ENCODE measurements at places on chromosomes 4 and X.

GRCh38 chrX:143642426-143642825, 6.5 kb upstream of the SLITRK4 start:
- DNase-seq, result no peak

- no peak for DNase-seq
Observed at GRCh38 chr4:17142232-17142711, 243.8 kb upstream of the LDB2 start.

DNA sequence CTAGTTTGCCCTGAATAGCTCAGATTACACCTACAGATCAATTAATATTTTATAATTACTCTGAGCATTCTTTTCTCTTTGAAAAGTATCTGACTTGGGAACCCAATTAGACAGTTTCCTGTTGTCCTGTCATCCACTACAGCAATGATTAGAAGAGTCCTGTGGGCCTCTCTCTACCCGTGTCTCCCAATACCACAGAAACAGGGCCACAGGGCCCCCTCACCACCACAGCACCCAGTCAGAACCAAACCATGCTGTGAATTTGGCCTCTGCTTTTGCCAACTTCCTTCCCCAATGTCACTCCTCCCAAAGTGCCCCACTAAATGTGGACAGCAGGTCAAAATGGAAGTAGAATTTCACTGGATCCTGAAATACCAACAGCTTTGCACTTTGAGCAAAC, 10.3 kb downstream of the USP46 start:
- DNase-seq, result no peak

DNA sequence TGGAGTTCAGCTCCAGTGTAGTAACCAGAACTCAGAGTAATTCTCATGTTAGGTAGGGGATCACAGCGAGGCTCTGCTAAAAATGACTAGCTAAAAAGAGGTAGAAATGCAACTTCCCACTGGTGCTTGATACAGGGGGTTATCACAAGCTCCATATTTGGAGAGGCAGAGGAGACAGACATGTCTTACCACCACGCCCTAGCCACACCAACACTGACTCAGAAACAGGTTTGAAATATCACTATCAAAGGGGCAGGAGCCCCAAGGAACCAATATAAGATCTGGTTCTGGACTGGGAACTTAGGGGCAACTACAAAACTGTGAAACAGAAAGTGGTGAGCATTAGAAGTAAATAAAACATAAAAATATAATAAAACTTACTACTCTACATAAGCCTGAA, 62.9 kb downstream of the IQCM start:
- no peak for DNase-seq

DNA sequence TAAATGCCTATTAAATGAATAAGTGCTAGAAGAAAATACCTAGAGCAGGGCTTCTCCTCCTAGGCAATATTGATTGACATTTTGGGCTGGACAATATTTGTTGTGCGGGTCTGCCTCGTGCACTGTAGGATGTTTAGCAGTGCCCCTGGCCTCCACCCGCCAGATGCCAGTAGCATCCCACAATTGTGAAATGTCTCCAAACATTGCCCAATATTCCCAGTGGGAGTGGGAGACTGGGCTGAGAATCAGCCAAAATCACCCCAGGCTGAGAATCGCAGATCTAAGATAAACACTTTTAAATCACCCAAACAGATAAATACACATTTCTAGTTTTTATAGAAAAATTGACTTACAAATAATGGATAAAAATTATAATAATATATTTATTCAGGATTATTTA, 916.2 kb upstream of the LCORL start:
- no peak for DNase-seq

DNA sequence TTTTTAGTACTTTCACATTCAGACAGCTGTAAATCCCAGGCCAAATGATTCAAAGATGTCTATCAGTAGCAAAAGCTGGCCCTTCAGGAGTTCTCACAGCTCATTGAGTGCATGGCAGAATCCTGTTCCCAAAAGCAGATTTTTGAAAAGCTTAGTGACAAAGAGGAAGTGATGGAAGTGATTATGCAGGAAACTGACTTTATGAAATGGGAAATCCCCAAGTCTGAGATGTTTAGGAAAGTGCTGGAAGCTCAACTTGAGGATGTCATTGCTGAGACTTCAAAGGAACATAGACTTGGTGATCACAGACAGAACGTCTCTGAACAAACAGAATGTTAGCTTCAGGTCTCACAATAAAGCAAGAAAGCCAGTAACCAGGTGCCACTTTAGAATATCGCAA, 51.0 kb upstream of the CFAP47 start:
- no peak for DNase-seq

- no peak for DNase-seq
Observed at GRCh38 chr4:168501407-168501806, 4.6 kb downstream of the PALLD start.

GRCh38 chrX:20205927-20206708, 60.6 kb downstream of the RPS6KA3 start:
- DNase-seq, result no peak

DNA sequence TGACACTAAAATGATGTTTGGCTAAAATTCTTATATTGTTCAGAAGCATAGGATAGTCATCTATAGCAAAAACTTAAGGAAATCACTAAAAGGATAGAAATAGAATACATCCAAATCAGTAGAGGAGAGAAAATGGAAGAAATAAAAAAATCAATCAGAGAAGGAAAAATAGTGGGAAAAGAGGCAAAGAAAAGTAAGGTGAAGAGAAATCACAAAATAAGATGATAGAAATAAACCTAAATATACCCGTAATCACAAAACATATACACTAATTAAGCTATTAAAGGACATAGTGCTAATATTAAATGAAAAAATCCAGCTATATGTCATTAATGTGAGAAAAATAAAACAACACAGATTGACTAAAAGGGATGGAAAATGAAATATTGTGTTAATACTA, 6.3 kb downstream of the PGRMC2 start:
- DNase-seq, result no peak

DNA sequence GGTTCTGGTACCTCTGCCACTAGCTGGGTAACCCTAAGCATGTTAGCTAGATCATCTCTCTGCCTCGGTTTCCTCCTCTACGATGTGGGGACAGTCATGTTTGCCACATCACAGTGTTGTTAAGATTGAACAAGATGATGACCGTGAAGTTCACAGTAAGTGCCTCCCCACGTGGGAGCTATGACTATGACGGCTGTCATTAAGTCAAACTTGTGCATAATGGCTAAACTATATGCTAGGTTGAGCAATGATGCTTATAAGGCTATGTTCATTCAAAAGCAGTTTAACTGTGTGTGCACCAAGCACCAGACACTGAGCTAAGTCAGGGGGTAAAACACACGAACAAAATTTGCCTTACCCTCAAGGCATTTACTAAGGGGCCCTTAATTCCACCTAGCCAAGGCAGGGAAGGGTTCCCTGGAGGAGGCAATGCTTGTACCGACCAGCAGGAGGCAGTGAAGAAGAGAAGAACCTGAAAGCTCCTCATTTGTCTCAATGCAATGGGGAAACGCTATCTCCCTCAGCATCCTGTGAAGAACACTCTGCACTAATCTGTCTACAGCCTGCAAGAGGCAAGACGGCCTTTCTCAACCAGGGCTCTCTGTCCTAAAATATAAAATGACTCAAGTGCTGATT, 52.9 kb downstream of the MAP7D2 start:
- no peak for DNase-seq

- no peak for DNase-seq
Observed at GRCh38 chr4:123767806-123768205, 371.2 kb downstream of the SPRY1 start.

DNA sequence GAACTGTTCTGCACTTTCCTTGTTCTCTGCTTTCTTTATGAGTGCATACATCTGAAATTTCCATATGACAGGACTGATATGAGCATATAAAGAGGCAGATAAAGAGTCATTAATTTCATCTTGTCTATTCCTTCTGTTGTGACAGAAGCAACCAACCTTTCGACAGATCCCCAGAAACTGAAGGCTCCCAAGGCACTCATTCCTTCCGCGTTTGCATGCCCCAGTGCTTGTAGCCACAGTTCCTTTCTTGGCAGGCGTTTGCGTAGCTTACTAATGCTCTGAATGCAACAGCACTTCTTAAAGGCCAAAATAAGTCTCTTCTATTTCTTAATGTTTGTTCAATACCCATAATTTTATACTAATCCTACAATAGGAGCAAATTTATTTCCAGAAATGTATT, 94.0 kb upstream of the TBL1X start:
- DNase-seq, result no peak

GRCh38 chr4:38113132-38113531, 152.9 kb downstream of the PTTG2 start:
- DNase-seq, result no peak

- no peak for DNase-seq
Observed at GRCh38 chr4:86243750-86244149, 116.1 kb downstream of the MAPK10 start.

GRCh38 chr4:167419468-167420140, 185.3 kb upstream of the SPOCK3 start:
- DNase-seq, result no peak

GRCh38 chrX:316351-317325, 2.0 kb downstream of the GTPBP6 start:
- no peak for DNase-seq

DNA sequence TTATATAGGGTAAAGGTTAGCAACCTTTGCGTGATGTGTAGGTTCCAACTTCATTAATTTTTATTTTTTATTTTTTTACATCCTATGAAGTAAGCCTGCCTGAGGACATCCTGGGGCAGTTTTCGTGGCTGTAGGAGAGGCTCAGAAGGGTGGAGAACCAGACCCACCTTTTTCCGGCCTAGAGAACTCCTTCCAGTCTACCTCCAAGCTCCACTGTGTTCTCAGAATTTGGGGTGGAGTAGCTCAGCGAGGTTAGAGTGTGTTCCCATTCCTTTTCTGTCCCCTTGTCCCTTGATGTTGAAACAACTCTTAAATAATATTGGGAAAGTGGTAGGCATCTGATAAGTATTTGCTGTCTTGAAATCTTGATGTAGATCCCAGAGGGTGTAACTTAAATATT, 32.4 kb downstream of the MTHFD2L start:
- no peak for DNase-seq

DNA sequence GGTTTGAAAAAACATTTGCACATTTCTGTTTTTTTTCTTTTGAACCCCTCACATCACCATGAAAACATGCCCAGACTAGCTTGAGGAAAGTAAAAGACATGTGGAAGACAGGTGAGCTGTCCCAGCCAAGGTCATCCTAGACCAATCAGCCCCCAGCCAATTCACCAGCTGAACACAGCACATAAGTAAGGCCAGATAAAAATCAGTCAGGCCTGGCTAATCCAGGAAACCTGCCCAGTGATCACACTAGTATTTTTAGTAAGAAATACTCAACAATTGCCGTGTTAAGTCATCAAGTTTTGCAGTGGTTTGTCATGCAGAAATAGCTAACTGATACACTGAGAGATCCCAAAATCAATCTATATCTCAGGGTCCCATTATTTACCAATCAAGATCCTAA, 4.4 kb upstream of the SMR3A start:
- DNase-seq, result no peak

- no peak for DNase-seq
Observed at GRCh38 chr4:75878246-75878756, 24.0 kb downstream of the PPEF2 start.

- DNase-seq, result no peak
Observed at GRCh38 chr4:102579794-102580462, 78.8 kb downstream of the NFKB1 start.

- DNase-seq, result no peak
Observed at GRCh38 chrX:22666441-22666840, 333.3 kb upstream of the DDX53 start.

DNA sequence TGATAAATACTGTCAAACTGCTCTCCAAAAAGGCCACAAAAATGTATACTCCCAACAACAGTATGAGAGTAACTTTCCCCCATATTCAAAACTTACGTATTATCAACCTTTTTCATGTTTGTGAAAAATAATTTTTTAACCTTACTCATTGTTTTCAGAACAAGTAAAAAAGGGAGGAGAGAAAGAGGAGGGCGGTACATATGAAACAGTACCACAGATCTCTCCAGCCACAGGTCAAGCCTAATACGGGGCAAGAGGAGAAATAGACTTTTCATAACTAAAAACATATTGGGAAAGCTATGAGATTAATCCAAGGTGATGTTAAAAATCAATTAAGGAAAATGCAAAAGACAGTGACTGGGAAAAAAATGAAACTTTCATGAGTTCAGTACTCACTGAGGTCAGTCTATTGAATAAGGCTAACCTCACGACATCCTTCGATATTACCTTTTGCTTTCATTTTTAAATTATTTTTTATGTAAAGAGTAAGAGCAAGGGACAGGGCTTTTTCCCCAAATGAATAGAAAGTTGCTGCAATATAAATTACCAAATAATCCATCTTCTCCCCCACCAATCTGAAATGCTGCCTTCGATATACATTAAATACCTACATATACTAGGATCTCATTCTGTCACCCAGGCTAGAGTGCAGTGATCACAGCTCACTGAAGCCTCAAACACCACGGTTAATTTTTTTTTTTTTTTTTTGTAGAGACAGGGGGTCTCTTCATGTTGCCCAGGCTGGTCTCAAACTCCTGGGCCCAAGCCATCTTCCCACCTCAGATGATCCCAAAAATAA, 25.3 kb downstream of the FBXW7 start:
- no peak for DNase-seq

DNA sequence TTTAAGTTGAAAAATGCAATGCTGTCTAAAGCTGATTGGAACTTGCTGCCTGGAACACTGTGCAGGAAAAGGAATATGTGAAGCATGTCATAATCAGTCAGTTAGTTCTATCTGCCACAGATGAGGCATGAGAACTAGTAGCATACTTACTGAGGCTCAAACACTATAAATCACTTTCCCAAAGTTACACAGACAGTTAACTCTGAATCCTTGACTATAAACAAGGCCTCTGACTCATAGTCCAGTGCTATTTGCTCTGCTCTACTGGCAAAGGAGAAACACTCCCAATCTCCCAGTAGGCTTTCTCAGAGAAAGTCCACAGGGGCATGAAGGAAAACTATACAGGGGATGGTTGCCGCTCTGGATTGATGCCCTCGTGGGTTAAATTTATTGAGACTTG, 2078.4 kb upstream of the TENM3 start:
- peak; percentile 66 for DNase-seq

DNA sequence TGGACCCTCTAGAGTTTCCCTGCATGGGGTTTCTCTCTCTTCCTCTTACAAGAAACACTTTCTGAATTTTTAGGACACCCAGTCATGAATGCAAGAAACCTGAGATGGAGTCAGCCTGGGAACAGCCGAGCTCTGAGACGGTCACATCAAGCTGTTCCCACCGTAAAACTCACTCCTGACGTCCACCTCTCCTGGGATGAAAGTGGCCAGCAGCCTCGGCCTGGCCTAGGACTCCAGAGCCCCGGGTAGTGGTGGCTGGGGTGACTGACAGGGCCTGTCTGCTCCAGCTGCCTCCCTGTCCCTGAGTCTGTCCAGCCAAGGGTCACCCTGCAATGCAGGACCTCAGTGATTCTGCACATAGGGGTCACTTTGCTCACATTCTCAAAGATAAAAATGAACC, 217.8 kb downstream of the SHOX start:
- DNase-seq, result no peak

GRCh38 chrX:52082578-52082977, 13.6 kb upstream of the MAGED4B start:
- DNase-seq, result no peak

All from renal pelvis (tissue), 12 donors.